ENCODE measurements at places on chromosomes 11 and 22.
A peak's percentile ranks its signal among the peaks of the same experiment; 100 is the strongest.

DNA sequence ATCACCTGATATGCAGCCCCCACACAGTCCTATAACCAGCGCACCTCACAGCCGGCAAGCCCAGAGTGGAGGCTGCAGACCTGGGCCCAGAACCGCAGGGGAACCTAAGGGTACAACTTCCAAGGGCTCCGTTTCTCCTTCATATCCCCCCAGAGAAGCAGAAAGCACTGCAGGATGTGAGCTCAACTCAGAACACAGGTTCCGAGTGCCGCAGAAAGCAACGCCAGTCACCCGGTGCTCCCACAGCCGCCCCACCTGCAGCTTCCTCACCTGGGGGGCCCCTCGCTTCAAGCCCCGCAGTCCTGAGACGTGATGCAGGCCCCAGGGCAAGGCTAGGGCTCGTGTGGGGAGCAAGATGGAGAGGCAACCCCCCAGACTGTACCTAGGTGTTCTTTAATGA lies 2.5 kb downstream of the TSSK2 start:
- DNase-seq: no peak

DNA sequence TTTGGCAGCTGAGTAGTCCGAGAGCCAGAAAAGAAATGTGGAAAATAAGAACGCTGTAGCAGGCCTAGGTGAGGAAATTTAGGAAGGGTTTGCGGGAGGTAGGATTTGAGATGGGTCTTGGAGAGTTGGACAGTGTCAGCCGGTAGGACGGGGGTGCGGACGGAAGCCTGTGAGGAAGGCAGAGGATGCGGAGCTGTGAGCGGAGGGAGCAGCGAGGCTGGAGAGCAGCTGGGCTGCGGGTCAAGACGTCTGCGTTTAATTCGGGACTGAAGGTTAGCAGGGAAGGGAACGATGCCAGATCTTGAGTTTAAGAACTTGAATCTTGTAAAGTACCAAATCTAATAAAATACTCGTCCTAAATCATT lies 669 bp upstream of the TIGD3 start:
- DNase-seq: no peak

- DNase-seq: no peak
Measured at GRCh38 chr11:10561043-10561818, 7.2 kb downstream of the LYVE1 start.

DNA sequence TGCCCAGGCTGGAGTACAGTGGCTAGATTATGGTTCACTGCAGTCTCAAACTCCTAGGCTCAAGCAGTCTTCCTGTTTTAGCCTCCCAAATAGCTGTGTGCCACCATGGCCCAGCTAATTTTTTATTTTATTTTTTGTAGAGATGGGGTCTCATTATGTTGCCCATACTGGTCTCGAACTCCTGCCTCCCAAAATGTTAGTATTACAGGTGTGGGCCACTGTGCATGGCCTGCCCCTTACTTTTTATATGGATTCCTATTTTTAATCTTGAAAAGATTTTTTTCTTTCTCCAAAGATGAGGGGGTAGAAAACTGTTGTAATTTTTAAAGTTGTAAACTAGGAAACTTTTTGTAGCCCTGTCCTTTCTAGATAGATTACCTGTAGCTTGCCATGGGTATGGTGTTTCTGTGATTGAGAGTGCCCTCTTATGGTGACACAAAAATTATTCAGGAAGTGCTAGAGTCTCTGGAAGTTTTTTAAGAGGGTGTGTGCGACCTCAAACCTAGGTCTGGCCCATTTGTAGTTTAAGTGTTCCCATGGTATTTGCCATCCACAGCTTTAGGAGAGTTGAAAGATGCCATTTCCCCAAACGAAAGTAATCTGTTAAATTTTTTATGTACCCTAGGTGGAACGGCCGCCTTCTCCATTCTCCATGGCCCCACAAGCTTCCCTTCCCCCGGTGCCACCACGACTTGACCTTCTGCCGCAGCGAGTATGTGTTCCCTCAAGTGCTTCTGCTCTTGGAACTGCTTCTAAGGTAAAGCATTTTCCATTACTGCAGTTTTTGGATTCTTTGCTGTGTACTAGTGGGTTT lies 32.4 kb downstream of the MCAM start:
- peak; percentile 29 for DNase-seq

DNA sequence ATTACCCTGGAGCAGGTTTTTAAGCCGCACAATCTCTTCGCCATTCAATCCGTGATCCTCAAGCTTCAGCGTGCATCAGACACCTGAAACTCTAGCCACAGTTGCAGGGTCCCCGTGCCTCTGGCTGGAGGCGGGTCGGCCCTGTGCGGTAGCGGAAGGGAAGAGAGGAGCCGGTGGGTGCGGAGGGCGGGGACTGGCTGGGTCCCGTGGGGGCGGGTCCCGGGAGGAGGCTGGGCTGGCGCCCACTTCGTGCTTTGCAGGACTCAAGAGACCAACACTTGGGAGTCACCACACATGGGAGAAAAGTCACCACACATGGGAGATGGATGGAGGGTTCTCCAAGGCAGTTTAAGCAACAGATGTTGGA lies 772 bp downstream of the C22orf15 start:
- DNase-seq: no peak

DNA sequence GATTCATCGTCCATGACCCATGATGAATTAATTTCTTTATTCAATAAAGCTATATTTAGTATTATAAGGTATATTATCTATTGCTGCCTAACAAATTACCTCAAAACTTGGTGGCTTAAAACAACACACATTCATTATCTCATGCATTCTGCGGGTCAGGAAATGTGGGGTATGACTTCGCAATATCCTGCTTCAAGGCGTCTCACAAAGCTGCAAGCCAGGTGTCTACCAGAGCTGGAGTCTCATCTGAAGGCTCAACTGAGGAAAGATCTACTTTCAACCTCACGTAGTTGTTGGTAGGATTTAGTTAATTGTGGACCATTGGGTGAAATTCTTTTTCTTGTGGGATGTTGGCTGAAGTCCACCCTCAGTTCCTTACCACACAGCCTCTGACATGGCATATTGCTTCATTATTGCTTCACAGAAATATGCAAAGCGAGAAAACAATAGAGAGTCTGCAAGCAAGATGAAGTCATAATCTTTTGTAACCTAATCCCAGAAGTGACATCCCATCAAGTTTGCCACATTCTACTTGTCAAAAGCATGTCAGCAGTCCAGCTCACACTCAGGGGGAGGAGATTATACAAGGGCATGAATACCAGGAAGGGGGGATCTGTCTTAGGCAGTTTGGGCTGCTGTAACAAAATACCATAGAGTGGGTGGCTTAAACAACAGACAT lies 45.1 kb downstream of the KREMEN1 start:
- peak; percentile 70 for DNase-seq

DNA sequence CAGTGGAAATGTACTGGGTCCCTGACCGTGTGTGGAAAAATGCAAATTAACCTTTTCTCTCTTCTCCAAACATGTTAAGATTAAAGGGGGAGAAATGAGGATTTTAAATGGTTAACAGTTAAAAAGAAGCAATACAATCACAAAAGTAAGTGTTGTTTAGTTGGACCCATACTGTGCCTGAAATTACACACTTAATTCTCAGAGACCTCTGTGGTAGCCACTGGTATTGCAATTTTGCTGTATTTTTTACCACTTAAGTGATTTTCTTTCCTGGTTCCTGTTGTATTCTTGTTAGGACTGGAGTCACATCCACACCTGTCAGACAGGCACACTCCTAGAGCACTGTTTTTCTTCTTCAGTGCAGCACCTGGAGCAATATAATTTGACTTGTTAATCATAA lies 179.6 kb upstream of the PDGFD start:
- no peak for DNase-seq

GRCh38 chr22:36659762-36660509 lies 43.6 kb downstream of the CACNG2 start:
- peak; percentile 83 for DNase-seq

- no peak for DNase-seq
Measured at GRCh38 chr11:38384568-38384967, 1786.5 kb upstream of the RAG2 start.

DNA sequence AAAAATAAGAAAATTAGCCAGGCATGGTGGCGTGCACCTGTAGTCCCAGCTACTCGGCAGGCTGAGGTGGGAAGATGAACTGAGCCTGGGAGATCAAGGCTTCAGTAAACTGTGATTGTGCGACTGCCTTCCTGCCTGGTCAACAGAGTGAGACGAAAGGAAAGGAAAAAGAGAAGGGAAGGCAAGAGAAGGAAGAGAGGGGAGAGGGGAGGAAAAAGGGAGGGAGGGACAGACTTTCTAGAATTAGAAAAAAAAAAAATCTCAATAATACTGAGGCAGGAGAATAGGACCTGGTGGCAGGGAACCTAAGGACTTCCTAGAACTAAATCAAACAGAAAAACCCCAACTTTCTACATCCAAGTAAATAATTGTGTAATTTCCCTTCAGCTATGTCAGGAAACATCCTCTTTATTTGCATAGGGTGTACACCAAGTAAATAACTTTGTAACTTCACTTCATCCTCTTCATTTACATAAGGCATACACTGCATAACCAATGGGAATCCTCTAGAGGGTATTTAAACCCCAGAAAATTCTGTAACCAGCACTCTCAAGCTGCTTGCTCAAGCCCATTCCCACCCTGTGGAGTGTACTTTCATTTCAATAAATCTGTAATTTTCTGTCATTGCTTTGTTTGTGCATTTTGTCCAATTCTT lies 8.7 kb downstream of the SBF2 start:
- no peak for DNase-seq

GRCh38 chr22:24947881-24948280 lies 1.4 kb upstream of the LHFPL7 start:
- DNase-seq: no peak

GRCh38 chr11:76225122-76225611 lies 18.9 kb upstream of the WNT11 start:
- DNase-seq: no peak

GRCh38 chr11:33160136-33160535 lies 1.1 kb downstream of the CSTF3 start:
- no peak for DNase-seq

DNA sequence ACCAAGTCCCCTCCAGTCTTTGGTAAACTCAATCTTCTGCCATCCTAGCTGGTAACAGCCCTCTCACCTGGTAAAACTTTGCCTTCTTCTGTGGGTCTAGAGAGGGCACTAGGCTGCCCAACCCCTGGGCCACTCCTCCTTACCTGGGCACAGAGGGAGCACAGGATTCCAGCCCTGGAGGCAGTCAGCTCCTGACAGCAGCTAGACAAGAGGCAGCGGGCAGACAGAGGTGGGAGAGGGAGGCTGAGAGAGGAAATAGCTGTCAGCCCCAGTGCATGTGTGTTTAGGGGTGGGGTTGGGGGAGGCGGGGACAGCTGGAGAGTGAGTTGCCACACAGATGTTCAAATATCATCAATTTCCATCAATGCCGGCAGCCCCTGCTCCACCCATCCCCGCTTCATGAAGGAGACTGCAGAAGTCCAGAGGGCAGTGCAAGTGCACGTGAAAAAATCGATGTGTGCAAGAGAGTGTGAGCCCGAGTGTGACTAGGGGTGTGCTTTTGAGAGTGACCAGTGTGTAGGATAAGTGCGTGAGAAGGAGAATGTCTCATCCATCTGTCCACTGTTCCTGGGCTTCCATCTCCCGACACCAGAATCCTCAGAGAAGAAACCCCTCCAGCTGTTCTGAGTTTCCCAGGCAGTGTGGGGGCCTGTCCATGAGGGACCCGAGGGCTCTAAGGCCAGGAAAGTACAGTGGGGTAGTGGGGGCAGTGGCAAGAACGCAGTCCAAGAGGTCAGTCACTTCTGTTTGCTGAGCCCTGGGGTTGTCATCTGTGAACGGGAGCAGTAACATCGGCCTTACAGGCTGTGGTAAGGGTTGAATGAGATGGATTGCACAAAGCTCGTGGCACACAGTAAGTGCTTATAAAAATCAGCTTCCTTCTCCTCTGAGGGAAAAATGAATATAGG lies at the start of gene PTGDR2:
PTGDR2 (minus strand) TSS at position 225 of the 908 bp plus-strand sequence. CDS start 2,228 bp downstream, outside the sequence.
- no peak for DNase-seq

DNA sequence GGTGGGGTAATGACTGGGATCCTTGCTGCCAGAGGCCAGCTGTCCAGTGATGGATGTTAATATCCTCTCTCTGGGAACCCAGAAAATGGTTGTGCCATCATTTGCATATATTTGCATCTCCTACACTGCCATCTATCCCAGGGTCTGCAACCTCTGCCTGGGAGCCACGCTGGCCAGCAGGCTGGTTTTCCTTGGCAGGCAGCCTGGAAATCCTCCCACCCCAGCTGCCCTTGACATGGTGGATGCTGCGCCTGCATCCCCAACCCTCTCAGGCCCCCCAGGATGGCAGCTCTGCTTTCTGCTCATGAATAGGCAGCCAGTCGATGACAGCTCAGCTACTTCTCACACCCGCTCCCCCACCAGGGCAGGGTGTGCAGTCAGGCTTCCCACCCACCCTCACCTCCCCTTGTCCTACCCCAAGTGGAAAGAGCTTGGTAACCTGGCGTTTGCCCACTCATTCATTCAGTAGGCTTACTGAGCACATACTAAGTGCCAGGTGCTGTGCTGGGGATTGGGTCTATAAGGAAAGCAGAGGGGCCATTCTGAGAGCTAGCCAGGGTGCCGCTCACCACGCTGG lies 202.5 kb downstream of the TRIM29 start:
- DNase-seq: no peak

- no peak for DNase-seq
Measured at GRCh38 chr11:127044535-127044934, 44.0 kb upstream of the KIRREL3 start.

GRCh38 chr11:74726547-74727182 lies 4.6 kb downstream of the CHRDL2 start:
- peak; percentile 57 for DNase-seq

GRCh38 chr22:27780161-27780575 lies 21.4 kb downstream of the MN1 start:
- no peak for DNase-seq

DNA sequence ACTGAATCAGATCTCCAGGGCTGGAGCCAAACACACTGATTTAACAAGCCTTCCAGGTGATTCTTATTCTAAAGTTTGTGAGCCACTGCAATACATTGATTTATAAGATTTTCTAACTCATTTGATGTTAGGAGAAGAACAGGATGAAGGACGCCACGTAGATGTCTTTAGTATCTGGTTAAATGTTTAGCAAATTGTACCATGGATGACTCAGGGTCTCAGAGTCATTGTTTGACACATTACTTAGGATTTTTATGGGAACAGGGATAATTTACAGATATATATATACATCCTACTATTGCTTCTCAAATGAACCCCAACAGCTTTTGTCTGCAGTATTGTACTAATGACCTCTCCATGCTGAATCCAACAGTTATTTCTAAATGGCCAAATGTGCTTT lies 143.1 kb upstream of the DDI1 start:
- no peak for DNase-seq

- no peak for DNase-seq
Measured at GRCh38 chr22:49240472-49240871, 587.2 kb downstream of the BRD1 start.
